ENCODE measurements at places on chromosomes 3 and 15. TPM values are rescaled to one million over a fixed set of nuclear protein-coding genes. Genes with fewer than 3 reads are reported as not detected.

- DNase-seq, result no peak
- H3K27ac ChIP-seq, result no peak overlapping the region
- no peaks in the 10 kb centered on the region for H3K36me3 ChIP-seq
- no peaks in the 10 kb centered on the region for H3K4me1 ChIP-seq
- no peak overlapping the region for H3K4me3 ChIP-seq
Measured at GRCh38 chr3:61610316-61610715, 48.9 kb downstream of the PTPRG start.

DNA sequence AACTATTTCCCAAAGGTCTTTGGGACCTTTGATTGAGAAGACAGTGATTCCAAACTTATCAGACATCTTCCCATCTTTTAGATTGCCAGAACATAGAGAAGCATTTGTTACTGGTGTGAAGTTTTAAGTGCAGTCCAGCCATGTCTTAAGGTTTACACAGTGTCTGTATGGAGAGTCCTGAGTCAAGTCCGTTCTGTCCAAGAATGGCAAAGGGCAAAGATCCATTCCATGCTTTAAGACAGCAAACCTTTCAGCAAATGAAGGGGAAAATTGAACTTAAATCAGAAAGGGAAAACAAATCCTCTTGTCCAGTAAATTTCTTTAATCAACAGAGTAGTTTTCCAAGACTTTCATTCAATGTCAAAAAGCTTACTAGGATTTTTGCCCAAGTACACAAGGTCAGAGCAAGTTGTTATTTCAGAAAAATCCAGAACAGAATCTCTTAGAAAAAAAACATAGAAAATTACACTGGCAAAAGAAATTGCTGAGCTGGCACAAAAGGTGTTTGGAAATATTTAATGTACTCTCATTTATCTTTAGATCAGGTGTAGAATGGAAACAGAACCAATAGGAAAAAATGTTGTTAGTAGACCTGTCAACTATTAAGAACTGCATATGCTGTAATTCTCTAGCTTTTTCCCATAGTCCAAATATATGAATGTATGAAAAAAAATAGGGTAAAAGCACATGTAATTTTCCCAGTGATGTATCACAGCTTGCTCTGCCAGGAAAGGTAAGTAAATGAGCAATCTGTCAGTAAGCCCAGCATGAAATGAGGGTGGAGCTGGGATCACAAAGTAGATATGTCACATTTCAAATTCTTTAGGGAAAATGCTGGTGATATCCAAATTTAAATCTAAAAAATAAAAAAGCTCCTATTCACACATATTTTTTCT lies 1099.9 kb downstream of the TUSC7 start:
- H3K4me3 ChIP-seq, result no peak overlapping the region
- no peaks in the 10 kb centered on the region for H3K4me1 ChIP-seq
- no peaks in the 10 kb centered on the region for H3K36me3 ChIP-seq
- H3K27me3 ChIP-seq, result no peaks in the 10 kb centered on the region
- H3K27ac ChIP-seq, result no peak overlapping the region
- DNase-seq, result no peak

DNA sequence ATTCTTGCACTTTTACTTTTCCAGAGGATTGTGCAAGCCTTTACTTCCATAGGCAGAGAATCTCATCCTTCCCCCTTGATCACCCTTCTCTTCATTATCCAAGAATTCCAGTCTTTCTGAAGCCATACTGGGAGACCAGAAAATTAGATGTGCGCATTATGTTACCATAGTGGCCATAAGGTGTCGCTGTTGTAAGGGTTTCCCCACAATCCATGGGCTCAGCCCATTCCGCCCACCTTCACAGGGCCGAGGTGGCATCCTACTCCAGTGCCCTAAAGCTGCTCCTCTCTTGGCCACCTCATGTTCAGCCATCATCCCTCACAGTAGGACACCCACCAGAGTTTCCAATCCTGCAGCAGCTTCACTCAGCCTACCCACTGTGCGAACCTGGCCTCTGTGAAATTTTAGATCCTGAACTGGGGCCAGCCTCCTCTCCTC lies 35.0 kb downstream of the CTSH start:
- peaks cover 25% of the 10 kb centered on the region for H3K36me3 ChIP-seq
- no peak overlapping the region for H3K4me3 ChIP-seq
- H3K4me1 ChIP-seq, result peaks cover 22% of the 10 kb centered on the region
- peak; percentile 19 for DNase-seq
- H3K27ac ChIP-seq, result peak overlapping the region; percentile 31

IGSF10 gene
- total RNA-seq, result not detected

PLXNB1 gene
- total RNA-seq, result 3.2 TPM

GRCh38 chr15:37789397-37789786 lies 145.0 kb upstream of the TMCO5A start:
- no peak overlapping the region for H3K27ac ChIP-seq
- no peaks in the 10 kb centered on the region for H3K36me3 ChIP-seq
- no peaks in the 10 kb centered on the region for H3K27me3 ChIP-seq
- H3K4me3 ChIP-seq, result no peak overlapping the region
- no peak for DNase-seq

- H3K27me3 ChIP-seq, result no peaks in the 10 kb centered on the region
- no peak overlapping the region for H3K4me3 ChIP-seq
- no peak for DNase-seq
Measured at GRCh38 chr3:16334909-16335308, 69.9 kb downstream of the OXNAD1 start.

ADGRG7 gene
- not detected for total RNA-seq

PSTPIP1 gene
- 152 TPM for total RNA-seq

HACD2 gene
- total RNA-seq, result 30.0 TPM

COL6A5 gene
- not detected for total RNA-seq

GRCh38 chr3:25572919-25573385 lies 91.8 kb downstream of the TOP2B start:
- no peak overlapping the region for H3K4me3 ChIP-seq
- DNase-seq, result no peak
- no peaks in the 10 kb centered on the region for H3K36me3 ChIP-seq
- H3K27me3 ChIP-seq, result no peaks in the 10 kb centered on the region
- no peak overlapping the region for H3K27ac ChIP-seq

PRSS50 gene
- 0.09 TPM for total RNA-seq

GRCh38 chr3:45690336-45691035 lies 1.3 kb downstream of the SACM1L start:
- peaks cover 55% of the 10 kb centered on the region for H3K4me1 ChIP-seq
- DNase-seq, result no peak
- peak overlapping the region; percentile 97 for H3K27ac ChIP-seq
- H3K36me3 ChIP-seq, result peaks cover 19% of the 10 kb centered on the region
- peak overlapping the region; percentile 92 for H3K4me3 ChIP-seq
- no peaks in the 10 kb centered on the region for H3K27me3 ChIP-seq

TM2D3 gene
- total RNA-seq, result 40.7 TPM

- H3K36me3 ChIP-seq, result peaks cover 2% of the 10 kb centered on the region
- peaks cover 86% of the 10 kb centered on the region for H3K4me1 ChIP-seq
- DNase-seq, result no peak
- no peak overlapping the region for H3K4me3 ChIP-seq
Measured at GRCh38 chr15:60541481-60542299, 62.7 kb upstream of the ICE2 start.

DNA sequence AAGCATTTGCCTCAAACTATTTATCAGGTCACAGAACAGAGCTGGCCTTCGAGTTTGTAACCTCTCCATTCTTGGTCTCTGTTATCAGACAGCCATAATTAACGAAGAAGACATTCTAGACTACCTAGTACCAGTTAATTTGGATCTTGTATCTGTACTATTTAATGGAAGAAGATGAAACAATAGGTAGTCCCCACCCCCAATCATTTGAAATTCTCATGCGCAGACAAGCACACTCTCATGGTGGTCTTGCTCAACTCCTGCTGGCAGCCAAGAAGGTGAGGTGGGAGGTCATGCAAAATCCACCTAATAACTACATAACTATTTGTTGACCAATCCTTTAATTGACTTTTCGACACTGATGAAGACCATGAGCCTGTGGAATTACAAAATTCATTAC lies 2.8 kb upstream of the SKIL start:
- no peak for DNase-seq
- peaks cover 4% of the 10 kb centered on the region for H3K36me3 ChIP-seq
- no peak overlapping the region for H3K4me3 ChIP-seq
- H3K27me3 ChIP-seq, result no peaks in the 10 kb centered on the region
- H3K4me1 ChIP-seq, result peaks cover 36% of the 10 kb centered on the region

DNA sequence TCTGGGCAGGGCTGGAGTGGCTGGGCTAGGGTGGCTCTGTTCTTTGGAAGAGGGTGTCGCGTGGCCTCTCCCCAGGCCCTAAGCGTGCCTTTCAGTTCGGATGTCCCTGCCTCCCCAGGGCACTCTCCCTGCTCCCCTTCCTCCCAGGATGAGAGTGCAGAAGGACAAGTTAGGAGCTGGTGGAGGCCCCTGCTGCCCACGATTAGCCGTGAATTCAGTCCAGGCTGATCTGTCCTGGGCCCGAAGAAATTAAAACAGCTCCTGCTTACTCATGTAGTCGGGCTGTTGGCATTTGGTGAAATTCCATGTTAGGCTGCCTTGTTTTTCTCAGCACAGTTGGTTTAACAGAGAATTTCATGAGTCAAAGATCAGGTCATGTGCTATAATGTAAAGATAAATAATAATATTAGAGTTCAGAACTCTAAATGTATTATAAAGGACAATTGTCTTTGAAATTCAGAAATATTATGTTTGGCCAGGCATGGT lies 24.5 kb downstream of the NIPA1 start:
- H3K4me1 ChIP-seq, result peaks cover 11% of the 10 kb centered on the region
- H3K27ac ChIP-seq, result no peak overlapping the region
- peaks cover 8% of the 10 kb centered on the region for H3K36me3 ChIP-seq
- H3K27me3 ChIP-seq, result no peaks in the 10 kb centered on the region
- DNase-seq, result no peak

DNA sequence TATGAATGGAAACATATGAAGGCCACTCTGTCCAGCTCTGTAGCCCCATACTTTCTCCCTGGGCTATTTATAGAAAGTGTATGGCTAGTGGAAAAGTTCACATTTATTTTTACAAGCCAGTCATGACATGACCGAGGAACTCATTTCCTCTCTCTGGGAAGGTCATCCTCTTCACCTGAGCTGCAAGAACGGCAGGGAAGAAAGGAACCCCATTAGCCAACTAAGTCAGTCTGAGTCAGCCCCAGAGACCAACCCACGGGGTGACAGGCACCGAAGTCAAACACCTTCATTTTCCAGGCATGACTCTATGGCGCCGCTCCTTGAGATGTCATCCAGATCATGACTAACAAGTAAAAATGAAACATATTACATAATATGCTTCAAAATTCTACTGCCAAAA lies 4.8 kb downstream of the PAQR9 start:
- peak; percentile 42 for DNase-seq
- peaks cover 9% of the 10 kb centered on the region for H3K4me1 ChIP-seq
- H3K27ac ChIP-seq, result no peak overlapping the region
- H3K27me3 ChIP-seq, result peaks cover 61% of the 10 kb centered on the region

GRCh38 chr15:44554934-44555723 lies 18.2 kb downstream of the EIF3J start:
- no peaks in the 10 kb centered on the region for H3K27me3 ChIP-seq
- no peak overlapping the region for H3K4me3 ChIP-seq
- H3K36me3 ChIP-seq, result peaks cover 47% of the 10 kb centered on the region

- no peaks in the 10 kb centered on the region for H3K4me1 ChIP-seq
- no peak overlapping the region for H3K27ac ChIP-seq
- peaks cover 50% of the 10 kb centered on the region for H3K27me3 ChIP-seq
- DNase-seq, result no peak
- H3K4me3 ChIP-seq, result no peak overlapping the region
Measured at GRCh38 chr3:128532012-128532983, 39.3 kb upstream of the GATA2 start.

ZPLD1 gene
- 0.32 TPM for total RNA-seq

NRG4 gene
- not detected for total RNA-seq

MED12L gene
- 4.4 TPM for total RNA-seq

GRCh38 chr3:131702146-131702545 lies 199.4 kb upstream of the MRPL3 start:
- H3K4me1 ChIP-seq, result peaks cover 7% of the 10 kb centered on the region
- no peak for DNase-seq
- H3K36me3 ChIP-seq, result no peaks in the 10 kb centered on the region
- H3K27ac ChIP-seq, result no peak overlapping the region
- H3K4me3 ChIP-seq, result no peak overlapping the region

DNA sequence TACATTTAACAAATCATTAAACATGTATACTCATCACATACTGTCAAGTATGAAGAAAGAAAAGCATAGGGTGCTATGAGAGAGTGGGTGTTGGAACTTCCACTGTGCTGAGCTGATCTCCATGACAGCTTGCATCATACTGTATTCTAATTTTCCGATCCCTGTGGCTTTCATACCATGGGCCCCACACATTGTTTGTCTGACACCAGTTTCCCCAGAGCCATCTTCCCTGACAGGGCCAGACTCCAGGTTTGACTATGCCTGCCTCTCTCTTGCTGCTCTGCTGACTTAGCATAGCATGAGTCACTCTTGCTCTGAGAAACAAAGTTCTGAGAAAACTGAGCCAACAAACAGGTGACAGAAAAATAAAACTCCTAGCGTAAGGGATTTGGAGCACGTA lies 37.0 kb upstream of the CASR start:
- DNase-seq, result peak; percentile 83
- H3K4me1 ChIP-seq, result peaks cover 46% of the 10 kb centered on the region
- peak overlapping the region; percentile 57 for H3K4me3 ChIP-seq

SLC12A1 gene
- total RNA-seq, result not detected

GRCh38 chr15:38320866-38321265 lies 68.2 kb downstream of the SPRED1 start:
- no peaks in the 10 kb centered on the region for H3K36me3 ChIP-seq
- DNase-seq, result no peak
- no peaks in the 10 kb centered on the region for H3K27me3 ChIP-seq
- no peak overlapping the region for H3K27ac ChIP-seq

- H3K27ac ChIP-seq, result no peak overlapping the region
- no peak overlapping the region for H3K4me3 ChIP-seq
- H3K36me3 ChIP-seq, result no peaks in the 10 kb centered on the region
- DNase-seq, result no peak
- peaks cover 27% of the 10 kb centered on the region for H3K27me3 ChIP-seq
Measured at GRCh38 chr3:169153656-169154055, 509.9 kb downstream of the MECOM start.

COL6A6 gene
- total RNA-seq, result not detected

- H3K36me3 ChIP-seq, result peaks cover 2% of the 10 kb centered on the region
- no peak overlapping the region for H3K4me3 ChIP-seq
- DNase-seq, result no peak
Measured at GRCh38 chr3:32411442-32411841, 19.8 kb downstream of the CMTM7 start.

GRCh38 chr3:190870127-190870526 lies 7.6 kb upstream of the GMNC start:
- no peak overlapping the region for H3K4me3 ChIP-seq
- peaks cover 20% of the 10 kb centered on the region for H3K27me3 ChIP-seq
- no peaks in the 10 kb centered on the region for H3K36me3 ChIP-seq
- no peaks in the 10 kb centered on the region for H3K4me1 ChIP-seq
- DNase-seq, result no peak

GSK3B gene
- total RNA-seq, result 35.4 TPM

DNA sequence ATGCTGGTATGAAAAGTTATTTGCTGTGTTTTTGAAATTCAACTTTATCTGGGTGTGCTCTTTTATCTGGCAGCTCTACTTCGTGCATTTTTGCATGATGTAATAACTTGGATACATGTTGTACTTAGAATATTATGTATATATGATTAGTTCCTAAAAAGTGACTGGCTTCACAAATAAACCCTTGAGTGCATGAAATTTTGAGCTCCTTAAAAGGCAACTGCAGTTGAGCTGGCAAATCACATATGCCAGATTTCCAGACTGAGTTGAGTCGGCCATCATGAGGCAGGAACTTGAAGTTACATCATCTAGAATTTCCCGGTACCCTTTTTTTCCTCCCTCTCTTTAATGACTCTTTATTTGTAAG lies 162.5 kb downstream of the FNDC3B start:
- no peaks in the 10 kb centered on the region for H3K27me3 ChIP-seq
- H3K27ac ChIP-seq, result no peak overlapping the region
- H3K4me3 ChIP-seq, result no peak overlapping the region

Measured in activated T-cell treated with anti-CD3 and anti-CD28 coated beads, Interleukin-2, amount 50 U/mL, for 72 hours (primary cell).